ENCODE measurements at places on chromosomes 6 and 20.

GRCh38 chr6:28443112-28443773 is at the start of gene ZSCAN23:
Gene ZSCAN23 (minus strand): TSS chr6:28443491. CDS start chr6:28436266, 7,225 bp downstream.
- DNase-seq, result peak; percentile 49

GRCh38 chr6:144469144-144469575 is 184.0 kb downstream of the UTRN start:
- DNase-seq, result no peak

DNA sequence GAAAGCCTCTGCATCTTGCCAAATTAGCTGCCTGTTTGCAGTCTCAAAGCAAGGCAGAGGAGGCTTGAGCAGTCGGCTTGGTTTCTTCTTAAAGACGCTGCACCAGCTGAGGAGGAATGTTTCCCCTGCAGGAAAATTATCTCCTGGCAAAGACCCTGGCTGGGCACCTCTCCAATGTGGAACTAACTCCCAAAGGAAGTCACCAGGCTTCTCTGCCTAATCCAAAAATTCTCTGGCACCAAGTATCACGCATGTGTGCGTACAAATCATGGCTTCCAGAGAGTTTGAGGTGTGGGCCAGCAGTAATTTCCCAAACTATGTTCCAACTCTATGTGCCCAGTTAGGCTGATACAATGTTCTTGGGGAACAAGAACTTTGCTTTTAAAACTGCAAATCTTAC is 176.2 kb downstream of the KIF16B start:
- DNase-seq, result no peak

DNA sequence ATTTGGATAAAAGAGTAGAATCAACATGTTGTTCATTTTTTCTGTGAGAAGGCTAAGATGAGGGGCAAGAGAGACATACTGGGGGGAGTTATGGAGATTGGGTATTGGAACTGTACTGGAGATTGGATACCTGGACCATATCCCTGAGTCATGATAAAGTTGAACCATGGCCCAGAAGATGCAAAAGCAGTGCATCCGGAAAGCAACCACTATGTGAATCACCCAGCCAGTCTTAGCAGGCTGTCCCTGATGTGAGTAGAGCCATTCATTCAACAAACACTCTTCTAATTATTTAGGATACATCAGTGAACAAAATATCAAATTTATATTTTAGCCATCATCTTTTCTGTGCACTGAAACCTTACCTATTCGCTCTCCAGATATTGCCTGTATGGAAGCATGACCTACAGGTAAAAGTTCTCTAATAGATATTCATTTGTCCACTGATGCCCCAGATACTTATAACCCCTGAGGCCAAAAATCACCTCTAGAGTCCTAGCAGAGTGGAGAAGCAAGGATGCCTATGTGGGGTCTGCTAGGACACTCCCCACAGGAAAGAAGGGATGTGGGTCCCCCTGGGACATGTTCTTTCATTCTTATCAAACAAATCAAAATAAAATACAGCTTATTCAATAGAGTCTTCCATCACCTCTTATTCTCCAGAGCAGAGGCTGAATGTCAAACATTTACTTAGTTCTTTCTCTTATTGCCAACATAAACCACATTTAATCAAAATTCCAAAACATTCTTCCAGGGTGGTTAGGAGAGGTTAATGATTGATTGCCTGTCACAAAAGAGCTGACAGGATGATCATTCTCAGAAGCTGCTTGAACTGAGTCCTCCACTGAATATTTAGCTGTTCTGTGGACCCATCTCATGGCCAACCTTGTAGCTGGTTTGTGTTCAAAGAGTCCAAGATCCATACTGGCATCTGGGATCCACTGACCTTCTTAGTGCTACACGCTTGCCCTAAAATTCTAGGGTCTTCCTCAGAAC is 37.0 kb upstream of the PKHD1 start:
- DNase-seq, result no peak

DNA sequence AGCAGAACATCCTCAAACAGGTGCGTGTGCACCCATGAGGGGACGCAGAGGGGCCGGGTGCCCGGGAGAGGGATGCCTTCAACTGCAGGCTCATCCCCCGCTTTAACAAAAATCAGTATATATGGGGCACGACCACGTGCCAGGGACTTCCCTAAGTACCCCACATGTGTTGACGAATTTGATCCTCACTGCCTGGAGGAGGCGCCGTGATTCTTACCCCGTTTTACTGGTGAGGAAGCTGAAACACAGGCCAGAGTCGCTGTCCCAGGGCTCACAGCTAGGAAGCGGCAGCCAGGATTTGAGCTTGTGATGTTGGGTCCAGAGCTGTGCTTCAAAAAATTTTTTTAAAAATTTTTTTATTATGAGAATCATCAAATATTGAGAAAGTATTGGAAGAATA is 44.8 kb downstream of the ITPR3 start:
- no peak for DNase-seq

DNA sequence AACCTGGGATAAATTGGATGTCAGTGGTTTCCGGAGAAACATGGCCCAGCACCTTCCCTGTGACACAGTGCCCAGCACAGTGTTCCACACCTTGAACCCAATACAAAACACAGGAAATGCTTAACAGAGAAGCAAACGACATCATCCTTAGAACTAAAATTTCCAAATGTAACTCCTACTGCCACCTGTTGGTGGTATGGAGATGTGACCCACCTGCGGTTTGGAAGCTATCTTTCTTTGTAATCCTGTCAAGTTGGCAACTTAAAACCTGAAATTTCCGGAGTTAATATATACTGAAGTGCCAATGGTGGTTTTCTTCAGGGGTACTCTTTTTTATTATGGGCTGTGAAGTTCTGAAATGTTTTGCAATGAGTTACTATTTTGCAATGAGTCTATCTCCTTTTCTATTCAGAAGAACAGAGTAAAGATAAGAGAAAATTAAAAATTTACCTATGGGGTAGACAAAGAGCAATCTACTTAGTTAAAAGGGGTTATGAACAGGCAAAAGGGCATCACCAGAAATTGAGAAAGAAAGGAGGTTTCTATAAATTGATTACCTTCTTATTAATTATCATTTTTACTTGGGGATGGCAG is 658.8 kb downstream of the PTPRT start:
- no peak for DNase-seq

- no peak for DNase-seq
Observed at GRCh38 chr20:11546939-11547338, 370.8 kb upstream of the BTBD3 start.

GRCh38 chr6:41622206-41622988 is 15.9 kb upstream of the MDFI start:
- DNase-seq, result no peak

GRCh38 chr6:24836109-24836508 is 37.4 kb upstream of the ARMH2 start:
- no peak for DNase-seq

- DNase-seq, result no peak
Observed at GRCh38 chr6:108883172-108883571, 35.0 kb downstream of the ARMC2 start.

- DNase-seq, result no peak
Observed at GRCh38 chr6:93047033-93047432, 372.3 kb downstream of the EPHA7 start.

- no peak for DNase-seq
Observed at GRCh38 chr6:120055071-120055470, 705.5 kb upstream of the MAN1A1 start.

DNA sequence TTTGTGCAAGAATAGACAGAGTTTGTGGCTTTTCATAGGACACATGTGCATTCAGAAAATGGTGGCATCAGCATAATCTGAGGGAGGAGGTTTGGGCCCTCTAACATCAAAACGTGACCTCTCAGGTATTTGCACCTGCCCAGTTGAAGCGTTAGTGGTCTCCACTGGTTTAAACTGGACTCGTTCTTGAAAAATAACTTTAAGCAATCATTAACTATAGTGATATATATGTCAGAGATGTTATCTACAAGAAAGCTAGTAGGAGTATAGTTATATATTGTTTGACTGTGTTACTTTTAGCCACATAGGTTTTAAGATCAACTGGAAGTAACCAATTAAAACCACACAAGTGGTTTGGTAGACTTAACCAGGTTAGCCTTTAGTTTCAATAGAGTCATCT is 607.4 kb downstream of the MAFB start:
- DNase-seq, result no peak

DNA sequence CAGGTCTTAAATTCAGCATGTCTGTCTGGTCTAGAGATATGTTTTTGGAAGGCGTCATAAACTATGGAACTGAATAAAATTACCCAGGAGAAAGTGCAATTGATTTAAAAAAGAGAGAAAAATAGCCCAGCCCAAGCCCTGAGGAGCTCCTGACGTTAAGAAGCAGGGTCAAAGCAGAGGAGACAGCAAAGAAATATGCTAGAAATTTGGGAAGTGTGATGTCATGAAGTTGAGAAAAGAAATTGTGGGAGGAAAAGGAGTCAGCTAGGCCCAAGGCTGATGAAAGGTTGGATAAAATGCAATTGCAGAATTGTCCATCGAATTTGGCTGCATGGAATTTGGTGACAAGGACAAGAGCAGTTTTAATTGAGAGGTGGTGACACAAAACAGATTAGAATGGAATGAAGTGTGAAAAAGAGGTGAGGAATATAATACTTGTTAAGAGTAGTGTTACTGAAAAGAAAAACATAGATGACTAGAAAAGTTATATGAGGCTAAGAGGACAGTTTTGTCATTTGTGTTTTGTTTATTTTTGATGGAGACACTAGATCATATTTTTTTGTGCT is 381.6 kb downstream of the LAMA2 start:
- no peak for DNase-seq

GRCh38 chr6:111573892-111574797 is 31.5 kb downstream of the TRAF3IP2 start:
- no peak for DNase-seq

DNA sequence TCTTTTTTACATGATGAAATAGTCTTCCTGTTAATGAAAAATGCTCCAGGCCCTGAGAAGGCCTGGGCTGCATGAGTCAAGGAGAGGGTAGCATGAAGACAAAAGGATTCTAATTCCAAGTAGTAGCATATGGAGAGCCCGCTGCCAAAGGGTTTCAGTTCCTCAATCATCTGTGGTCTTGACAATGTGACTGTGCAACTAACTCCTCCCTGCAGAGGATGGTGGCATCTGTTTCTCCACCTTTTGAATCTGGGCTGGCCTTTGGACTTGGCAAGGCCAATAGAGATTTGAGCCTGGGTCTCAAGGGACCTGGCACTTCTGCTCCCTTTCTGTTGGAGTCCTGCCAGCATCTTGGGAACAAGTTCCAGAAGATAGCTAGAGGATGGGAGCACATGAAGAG is 35.1 kb upstream of the ANKEF1 start:
- DNase-seq, result no peak

DNA sequence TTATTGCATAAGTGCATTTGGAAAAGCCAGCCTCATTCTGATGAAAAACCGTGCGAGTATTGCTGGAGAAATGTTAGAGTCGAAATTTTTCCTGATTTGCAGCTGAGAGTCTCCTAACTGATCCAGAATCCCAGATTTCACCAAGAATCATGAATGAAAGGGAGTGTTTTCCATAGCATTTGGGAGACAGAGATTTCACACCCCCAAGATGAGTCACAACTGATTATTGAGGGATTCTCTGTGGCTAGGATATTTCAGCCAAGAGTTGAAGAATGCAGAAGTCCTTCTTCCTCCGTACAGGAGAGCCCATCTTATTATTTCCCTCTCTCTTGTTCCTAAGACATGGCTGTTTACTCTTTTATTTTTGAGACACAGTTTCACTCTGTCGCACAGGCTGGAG is 82.2 kb upstream of the SALL4 start:
- DNase-seq, result no peak

GRCh38 chr20:50508171-50508755 is 1.9 kb upstream of the PTPN1 start:
- DNase-seq, result no peak

GRCh38 chr6:169162249-169162648 is 91.4 kb downstream of the THBS2 start:
- DNase-seq, result no peak

GRCh38 chr6:50717734-50718457 is 4.6 kb downstream of the TFAP2D start:
- no peak for DNase-seq

GRCh38 chr20:58545565-58546415 is 30.6 kb upstream of the APCDD1L start:
- DNase-seq, result no peak

DNA sequence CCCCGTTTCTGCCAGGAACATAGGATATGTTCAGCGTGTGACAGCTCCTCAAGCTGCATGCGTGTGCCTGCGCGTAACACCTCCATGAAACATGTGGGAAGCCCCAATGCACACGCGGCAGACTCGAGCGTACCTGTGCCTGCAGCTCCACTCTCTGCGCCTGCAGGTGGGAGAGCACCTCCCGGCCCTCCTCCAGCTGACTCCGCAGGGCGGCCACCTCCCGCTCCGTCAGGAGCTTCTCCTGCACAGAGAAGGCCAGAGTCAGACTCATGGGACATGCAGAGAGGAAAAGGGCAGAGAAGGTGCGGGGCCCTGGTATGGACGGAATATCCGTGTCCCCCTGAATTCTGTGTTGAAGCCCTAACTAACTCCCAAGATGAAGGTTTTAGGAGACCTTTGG is 22.4 kb downstream of the BFSP1 start:
- no peak for DNase-seq

Data from progenitor cell of endocrine pancreas (in vitro differentiated cells).